ENCODE measurements at places on chromosomes 5 and 9.
A peak's percentile ranks its signal among the peaks of the same experiment; 100 is the strongest.

- DNase-seq: peak; percentile 60
Observed at GRCh38 chr9:447230-448025, 232.8 kb downstream of the DOCK8 start.

DNA sequence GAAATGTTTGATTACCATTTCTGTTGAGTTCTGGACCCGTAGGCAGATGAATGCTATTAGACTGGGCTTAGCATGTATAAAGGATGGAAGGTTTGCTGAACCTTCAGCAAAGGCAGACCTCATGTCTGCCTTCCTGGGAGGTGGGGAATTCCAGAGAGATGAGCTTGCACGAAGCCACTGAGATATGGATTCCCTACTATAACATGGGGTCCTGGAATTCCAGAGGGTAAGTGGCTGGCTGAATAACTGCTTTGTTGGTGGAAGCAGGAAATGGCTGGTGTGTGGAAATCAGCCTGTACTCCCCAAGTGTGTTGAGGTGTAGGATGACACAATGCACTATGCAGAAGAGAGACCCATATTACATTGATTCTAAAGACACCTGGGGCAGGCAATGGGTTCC lies 526.4 kb downstream of the CTNND2 start:
- DNase-seq: no peak

GRCh38 chr5:81180780-81181460 lies 52.2 kb upstream of the CKMT2 start:
- no peak for DNase-seq

DNA sequence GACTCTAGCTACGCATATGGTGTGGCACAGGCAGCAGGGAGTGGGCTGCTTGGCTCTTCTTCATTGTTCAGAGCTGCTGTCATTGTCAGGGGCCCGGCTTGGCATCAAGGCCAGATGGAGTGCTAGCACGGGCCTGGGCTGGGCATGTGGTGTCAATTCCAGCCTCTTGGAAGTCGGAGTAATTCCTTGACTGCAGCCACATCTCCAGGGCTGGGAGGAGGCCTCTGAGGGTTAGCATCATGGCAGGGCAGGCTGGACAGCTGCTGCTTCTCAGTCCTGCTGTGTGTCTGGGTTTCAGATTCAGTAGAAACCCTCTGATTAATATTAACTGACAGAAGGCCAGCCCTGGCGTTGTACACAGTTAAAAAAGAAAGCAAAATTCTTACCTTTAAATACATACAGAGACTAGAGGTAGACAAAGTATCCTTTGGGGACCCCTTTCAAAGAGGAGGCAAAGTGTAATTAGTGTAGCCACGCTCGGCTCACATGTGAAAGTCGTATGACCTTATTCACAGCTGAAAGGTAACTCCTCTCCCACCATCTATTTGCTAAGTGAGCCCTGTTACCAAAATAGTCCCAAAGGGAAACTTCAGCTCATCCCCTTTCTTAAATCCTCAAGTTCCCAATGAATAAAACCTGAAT lies 126.4 kb downstream of the DOCK2 start:
- no peak for DNase-seq

- DNase-seq: no peak
Observed at GRCh38 chr5:178396796-178397720, 164.5 kb upstream of the PHYKPL start.

DNA sequence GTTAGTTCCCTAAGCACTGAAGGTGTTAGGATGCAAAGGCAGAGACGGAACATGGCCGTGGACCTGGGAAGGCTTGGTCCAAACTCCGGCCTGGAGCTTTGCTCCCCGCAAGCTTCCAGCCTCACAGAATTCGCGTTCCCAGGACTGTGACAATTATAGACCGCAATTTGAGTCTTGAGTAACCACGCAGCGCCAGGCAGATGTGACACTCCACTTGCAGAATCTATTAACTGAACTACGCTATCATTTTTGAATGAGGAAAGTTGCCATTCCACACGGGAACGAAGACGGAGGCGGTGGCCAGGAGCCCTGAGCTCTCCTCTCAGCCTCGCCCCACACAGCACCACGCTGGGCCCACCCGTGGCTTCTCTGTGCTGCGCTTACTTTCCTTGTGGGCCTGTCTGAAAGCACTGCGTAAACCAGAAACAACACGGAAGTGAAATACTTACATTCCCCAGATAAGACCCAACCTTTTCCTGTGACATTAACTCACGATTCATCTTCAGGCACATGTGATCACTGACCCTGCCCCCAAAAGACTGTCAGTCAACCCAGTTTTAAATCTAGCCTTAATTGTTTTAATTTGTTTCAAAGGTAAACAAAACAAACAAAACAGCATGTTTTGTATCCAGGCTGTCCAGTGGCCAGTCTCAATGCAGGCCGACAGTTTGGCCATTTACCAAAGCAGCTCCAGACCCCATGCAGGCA lies 16.1 kb upstream of the COL5A1 start:
- peak; percentile 8 for DNase-seq

DNA sequence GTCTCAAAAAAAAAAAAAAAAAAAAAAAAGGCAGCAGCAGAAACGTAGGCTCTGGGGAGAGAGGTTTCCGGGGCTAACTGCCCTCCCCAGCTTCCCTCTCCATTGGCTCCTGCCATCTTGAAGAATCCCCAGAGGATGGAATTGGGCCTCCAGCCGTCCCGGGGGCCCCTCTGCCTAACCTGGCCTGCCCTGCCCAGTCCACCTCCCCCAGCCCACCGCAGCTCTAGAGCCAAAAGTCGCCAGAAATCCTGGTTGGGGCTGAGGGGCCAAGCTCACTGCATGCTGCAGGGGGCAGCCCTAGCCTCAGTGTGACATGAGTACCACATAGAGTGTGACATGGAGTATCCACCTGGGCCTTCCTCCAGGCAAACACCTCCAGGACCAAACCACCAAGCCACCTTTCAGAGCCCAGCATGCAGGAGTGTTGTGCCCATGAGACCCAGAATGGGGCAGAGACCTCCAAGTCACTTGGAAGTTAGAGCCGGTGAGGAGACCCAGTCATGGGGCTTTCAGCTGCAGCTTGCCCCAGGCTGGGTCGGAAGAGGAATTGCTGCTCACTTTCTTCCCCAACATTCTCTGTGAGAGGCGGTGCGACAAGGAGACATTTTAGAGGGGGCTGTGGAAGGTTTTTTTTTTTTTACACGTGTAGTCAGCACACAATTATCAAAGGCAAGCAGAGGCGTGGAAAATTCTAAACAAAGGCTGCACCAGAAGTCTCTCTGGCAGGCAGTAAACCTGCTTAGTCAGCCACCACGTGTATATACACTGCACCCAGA lies 17.6 kb downstream of the CD74 start:
- DNase-seq: peak; percentile 54

- DNase-seq: no peak
Observed at GRCh38 chr5:122420091-122420490, 108.1 kb downstream of the SNCAIP start.

DNA sequence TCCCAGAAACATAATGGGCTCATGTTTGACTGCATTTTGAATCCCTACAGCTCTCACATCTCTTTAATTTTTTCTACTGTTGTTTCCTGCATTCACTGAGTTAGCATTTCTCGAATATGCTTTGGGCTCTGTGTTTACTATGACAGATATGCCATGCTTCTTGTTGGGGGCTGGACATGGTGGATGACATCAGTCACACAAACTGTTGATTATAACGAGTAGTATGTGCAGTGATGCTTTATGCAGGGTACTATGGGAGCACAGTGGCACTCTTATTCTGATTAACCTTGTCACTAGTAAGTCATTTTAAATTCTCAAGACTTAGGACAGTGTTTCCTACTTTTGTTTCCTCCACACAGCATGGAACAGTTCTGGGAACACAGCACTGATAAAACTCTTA lies 295.4 kb upstream of the ZNF608 start:
- DNase-seq: no peak

DNA sequence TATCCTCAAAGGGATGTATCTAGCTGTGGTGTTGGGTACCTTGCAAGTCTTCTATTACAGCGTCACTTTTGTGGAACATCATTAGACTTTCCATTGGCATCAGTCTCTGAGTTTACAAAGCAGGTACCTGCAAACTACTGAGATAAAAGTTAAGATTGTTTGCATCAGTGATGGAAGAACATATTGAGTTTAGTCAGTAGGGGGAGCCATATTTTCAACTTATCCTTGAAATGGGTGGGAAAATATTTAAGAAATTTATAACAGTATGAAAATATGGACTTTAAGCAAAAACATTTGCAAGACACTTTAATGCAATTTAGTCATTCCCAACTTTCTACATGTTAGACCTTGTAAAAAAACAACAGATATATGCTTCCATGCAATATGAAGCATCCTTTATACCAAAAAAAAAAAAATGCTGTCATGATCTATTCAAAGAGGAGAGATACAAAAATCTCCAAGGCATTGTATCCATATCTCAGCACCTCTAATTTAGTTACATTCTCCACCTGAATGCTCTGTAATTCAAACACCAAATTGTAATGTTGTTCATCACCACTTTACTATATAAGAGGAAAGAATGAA lies 98.6 kb upstream of the ADAMTS19 start:
- DNase-seq: peak; percentile 18

DNA sequence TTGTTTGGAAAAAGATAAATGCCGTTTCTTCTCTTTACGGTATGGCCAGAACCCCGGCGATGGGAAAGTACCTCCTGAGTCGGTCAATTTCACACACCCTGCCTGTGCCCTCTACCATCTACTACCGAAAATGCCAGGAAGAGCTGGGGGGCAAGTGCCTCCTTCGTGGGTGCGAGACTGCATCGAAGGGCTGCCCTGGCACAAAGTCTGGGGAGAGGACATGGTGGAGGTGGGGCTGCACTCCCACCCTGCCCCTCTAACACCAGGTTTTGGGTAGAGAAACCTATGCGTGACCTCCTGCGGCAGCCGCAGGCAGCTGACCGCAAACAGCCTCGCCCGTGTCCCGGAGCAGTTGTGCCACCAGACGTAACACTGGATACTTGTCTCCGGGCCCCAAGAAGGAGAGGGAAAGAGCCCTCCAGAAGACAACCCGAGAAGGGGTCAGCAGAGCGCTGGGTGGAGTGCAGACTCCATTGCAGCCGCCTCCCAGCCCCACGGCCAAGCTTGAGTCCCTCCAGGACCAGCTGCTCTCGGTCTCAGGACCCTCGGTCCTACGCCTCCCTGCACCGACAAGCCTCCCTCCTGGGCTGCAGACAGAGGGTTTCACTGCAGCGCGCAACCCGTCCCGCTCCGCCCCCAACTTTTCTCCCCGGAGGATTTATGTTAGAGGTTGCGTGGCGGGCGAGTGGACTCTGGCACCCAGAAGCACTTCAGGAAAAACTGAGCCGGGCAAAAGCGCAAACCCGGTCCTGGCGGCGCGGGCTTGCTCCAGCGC lies 823 bp upstream of the PRDM6 start:
- DNase-seq: no peak

DNA sequence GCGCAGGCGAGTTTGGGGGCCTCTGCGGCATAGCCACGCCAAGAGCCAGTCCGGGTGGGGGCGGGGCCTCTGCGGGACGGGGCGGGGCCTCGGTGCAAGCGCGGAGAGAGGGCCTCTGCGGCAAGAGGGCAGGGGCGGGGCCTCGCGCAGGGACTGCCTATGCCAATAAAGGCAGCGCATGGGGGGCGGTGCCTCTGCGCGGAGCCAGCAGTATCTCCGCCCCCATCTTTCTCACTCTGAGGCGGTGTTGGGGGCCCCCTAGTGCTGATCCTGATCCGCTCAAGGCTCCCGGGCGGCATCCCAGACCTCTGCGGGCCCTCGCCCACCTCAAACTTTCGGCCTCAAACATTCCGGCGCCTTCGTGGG lies 9.2 kb upstream of the GPRIN1 start:
- DNase-seq: peak; percentile 90

DNA sequence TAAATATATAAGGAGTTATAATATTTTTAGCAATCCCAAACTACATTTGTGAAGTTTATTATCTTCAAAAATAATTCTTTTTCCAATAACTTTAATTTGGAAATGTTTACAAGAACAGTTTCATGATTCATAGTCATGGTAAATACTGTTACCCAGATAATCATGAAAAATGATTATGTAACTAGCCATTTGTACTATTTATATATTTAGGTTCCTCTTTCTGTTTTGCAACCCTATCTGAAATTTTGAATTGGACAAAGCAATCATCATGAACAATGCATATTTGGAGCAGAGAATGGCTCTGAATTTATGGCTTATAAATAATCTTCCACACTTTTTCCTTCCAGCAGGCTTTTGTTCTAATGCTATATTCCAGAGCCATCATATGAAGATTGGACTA lies 499.7 kb downstream of the SLCO4C1 start:
- no peak for DNase-seq

DNA sequence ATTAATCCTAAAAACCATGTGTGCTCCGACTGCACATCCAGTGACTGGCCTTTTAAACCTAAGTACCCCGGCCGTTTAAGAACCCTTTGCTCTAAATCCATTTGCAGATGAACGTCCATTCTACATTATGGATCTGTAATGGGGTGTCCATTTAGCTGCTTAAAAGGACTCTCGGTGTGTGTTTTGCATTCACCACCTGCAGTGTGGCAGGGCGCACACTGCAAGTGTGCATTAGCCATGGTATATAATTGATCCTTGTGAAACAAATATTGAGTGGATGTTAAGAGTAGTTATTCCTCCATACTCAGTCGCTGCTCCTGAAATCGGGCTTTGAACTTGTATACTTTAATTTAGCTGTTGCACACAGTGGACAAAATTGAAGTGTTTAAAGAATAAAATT lies 190.1 kb upstream of the WWC1 start:
- DNase-seq: no peak

GRCh38 chr5:168947212-168947868 lies 353.6 kb downstream of the SLIT3 start:
- DNase-seq: peak; percentile 29

DNA sequence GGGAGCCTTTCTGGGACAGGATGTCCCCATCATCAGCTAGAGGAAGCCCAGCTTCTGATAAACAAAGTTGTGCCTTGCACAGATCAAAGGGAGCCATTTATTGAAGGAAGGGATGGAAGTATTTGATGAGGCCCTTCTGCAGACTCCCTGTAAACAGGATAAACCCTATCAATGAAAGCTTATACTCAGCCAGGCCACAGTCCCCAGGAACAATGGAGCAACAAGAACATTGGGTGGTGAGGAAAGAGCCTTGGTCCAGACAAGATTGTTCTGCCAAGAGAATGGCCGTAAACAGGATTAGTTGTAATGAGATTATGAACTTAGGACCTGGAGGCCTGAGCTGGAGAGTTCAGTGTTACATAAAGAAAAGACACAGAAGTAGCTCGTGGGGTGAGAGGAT lies 40.5 kb upstream of the LIFR start:
- no peak for DNase-seq

DNA sequence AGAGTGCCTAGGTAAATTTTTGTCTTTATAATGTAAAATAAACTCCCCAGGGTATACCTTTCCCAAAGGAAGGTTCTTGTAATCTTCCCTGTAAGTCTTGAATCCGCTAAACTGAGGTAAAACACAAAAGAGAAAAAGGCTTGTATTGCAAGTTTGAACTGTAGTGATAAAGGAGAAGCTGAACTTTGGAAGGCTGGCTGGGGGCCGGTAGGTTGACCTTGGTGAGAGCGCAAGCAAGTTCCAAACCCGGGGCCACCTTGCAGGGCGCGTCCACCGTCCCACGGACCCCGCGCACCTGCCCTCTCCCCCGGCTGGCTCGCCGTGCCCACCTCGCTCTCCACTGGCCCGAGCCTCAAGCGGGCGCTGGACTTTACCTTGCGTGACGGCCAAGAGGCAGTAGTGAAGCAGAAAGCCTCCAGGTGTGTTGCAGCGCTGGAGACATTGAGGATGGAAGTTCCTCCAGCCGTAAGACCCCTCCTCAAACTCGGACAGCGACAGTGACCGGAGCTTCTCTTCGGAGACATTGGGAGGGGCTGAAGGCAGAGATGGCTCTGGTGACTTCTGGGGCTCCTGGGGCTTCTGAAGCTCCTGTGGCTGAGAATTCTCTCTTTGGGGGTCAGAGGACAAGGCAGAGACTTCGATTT lies 428 bp downstream of the SLCO4C1 start:
- DNase-seq: no peak
